Stomach (tissue), 19 donors: ENCODE measurements at places on chromosomes 3 and 15. TPM values are rescaled to one million over a fixed set of nuclear protein-coding genes. Genes with fewer than 3 reads are reported as not detected.

DNA sequence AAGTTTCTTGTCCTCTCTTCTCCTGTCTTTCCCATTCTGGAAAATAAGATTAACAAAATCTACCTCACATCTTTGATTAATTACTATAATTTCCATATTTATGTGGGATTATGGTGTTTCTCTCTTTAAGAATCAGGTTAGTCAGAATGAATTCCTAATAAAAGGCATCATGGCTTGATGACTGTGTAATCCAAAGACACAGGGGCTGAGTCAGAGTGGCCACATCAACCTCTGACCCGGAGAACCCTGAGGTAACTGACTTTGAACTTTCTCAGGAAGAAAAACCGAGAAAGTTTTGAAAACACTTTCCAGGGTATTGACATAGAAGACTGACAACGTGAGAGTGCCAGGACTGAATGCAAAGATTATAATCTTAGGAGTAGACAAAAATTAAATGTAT, 170.3 kb upstream of the MCTP2 start:
- H3K27ac ChIP-seq, result no peak overlapping the region
- no peak overlapping the region for H3K4me3 ChIP-seq
- H3K27me3 ChIP-seq, result no peaks in the 10 kb centered on the region
- H3K36me3 ChIP-seq, result no peaks in the 10 kb centered on the region

DNA sequence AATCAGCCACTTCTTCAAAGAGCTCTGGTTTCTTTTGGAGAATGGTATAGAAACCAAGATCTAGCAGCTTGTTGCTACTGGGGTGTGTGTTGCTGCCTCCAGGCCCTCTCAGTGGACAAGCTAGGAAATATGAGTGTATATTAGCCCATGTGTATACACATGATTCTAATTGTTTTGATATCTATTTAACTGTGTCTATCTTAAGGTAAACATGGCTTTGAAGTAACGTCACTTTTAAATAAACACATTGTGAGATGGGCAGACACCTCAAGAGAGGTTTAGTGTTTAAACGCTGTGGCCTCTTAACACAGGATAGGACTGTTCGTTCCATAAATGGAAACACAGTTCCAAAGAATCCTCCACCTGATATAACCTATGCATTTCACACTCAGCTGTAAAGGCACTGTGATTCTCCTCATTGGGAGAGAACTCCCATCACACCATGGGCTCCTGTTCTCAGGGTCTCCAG, 87.0 kb downstream of the GMPS start:
- no peak for DNase-seq
- no peaks in the 10 kb centered on the region for H3K27me3 ChIP-seq
- no peaks in the 10 kb centered on the region for H3K4me1 ChIP-seq
- H3K36me3 ChIP-seq, result no peaks in the 10 kb centered on the region

ACAN gene
- 0.72 TPM for total RNA-seq

DNA sequence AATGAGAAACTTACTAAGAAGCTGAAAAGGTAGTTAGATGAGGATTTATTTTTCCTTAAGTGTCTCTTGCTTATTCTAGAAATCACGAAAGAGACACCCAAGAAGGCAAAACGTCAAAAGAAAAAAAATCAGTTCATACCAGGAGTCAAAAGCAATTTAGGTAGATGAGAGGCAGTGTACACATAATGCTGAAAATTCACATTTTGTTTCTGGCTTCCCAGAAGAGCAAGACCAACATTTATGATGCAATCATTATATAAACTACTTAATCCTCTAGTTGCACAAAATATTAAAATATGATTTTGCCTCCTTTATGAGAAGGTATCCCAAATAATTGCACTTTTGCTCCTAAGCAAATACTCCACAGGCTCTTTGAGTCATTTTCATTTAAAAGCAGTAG, 228.0 kb downstream of the FMN1 start:
- H3K27me3 ChIP-seq, result no peaks in the 10 kb centered on the region
- H3K4me1 ChIP-seq, result peaks cover 3% of the 10 kb centered on the region
- no peak overlapping the region for H3K4me3 ChIP-seq
- H3K27ac ChIP-seq, result no peak overlapping the region
- H3K36me3 ChIP-seq, result peaks cover 24% of the 10 kb centered on the region

DNA sequence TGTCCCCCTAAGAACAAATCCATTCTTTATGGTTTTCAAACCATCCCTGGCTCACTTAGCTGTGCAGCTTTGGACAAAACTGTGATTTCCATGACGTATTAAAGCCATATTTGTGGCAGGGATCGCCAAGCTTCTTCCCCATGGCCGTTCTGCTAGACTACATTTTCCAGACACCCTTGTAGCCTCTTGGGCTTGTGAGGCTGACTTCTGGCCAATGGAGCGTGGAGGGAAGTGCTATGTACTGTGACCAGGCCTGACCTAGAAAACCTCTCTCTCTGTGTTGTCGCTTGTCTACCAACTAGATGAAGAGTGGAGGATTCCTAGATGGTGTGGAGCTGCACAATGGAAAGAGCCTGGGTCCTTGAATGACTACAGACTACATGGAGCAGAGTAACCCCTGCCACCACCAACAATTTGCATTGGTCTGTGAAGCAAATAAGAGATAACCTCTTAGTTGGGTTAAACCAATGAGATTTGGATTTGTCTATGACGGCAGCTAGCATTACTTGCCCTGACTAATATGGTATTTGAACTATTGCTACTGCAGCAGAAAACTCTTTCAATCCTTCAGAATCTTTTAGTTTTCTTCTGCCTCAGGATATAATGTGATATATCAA, 22.1 kb upstream of the MGLL start:
- no peak overlapping the region for H3K4me3 ChIP-seq
- H3K27me3 ChIP-seq, result no peaks in the 10 kb centered on the region
- H3K27ac ChIP-seq, result no peak overlapping the region
- no peaks in the 10 kb centered on the region for H3K36me3 ChIP-seq

DNA sequence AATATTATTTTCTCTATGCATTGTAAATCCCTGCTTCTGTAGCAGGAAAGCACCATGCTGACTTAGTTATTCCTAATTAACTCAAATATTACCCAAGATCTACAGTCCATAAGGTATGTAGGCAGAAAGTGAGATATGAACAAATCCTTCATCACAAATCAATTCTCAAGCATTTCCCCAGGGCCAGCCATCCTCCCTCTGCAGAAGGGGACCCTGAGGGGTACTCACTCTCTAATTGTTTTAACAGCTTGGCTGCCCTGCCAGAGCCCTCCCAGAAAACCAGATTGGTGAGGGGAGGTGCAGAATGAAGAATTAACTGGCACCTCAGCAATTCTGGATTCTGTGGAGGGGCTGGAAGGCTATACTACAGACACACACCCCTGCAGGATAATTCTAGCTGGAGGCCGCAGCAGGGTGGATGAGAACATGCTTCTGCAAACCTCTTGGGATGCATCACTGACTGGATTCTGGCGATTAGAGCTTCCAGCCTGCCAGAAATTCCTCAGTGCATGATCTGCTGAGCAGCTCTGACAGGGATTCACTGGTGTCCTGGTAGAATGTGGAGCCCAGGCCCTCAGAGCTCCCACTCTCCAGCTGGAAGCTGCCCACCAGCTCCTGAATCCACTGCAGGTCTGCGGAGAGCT, 88.6 kb upstream of the HERC1 start:
- H3K4me1 ChIP-seq, result peaks cover 16% of the 10 kb centered on the region
- no peaks in the 10 kb centered on the region for H3K36me3 ChIP-seq
- no peak overlapping the region for H3K4me3 ChIP-seq

DNA sequence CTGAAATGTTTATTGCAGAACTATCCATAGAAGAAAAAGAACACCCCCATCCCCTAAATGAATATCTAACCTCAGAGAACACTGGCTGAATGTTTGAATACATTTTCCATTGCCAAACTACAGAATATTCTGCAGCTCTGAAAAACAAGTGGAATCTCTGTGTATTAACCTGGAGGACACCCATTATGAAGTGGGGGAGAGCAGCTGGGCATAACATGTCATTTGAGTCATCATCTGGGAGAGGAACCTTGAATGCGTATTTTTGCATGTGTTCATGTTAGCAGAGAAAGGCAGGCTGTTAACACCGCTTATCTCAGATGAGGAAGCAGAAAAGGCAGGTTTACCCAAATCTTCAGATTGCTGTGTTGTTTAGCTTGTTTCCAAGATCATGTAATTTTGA, 31.5 kb downstream of the ESYT3 start:
- H3K27me3 ChIP-seq, result no peaks in the 10 kb centered on the region
- H3K4me3 ChIP-seq, result no peak overlapping the region
- H3K36me3 ChIP-seq, result no peaks in the 10 kb centered on the region
- no peak overlapping the region for H3K27ac ChIP-seq

SV2B gene
- total RNA-seq, result 0.45 TPM

DNA sequence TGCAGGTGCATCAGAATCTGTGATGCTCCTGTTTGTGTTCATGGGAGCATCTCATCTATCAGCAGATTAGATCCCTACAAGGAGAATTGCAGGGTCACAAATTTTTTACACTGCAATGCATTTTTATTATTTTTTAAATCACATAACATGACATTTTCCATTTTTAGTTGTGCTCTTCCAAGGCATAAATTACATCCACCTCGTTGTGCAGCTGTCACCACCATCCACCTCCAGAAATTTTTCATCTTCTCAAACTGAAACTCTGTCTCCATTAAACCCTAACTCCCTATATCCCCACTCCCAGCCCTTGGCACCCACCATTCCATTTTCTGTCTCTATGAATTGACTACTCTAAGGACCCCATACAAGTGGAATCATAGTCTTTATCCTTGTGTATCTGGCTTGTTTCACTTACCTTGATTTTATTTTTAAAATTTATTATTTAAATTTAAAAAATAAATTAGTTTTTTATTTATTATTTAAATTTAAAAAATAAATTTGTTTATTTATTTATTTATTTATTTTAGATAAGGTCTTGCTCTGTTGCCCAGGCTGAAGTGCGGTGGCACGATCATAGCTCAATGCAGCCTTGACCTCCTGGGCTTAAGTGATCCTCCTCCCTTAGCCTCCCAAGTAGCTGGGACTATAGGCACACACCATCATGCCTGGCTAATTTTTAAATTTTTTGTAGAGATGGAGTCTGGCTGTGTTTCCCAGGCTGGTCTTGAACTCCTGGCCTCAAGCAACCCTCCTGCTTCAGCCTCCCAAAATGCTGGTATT, 47.7 kb downstream of the FBLN2 start:
- H3K27me3 ChIP-seq, result peaks cover 12% of the 10 kb centered on the region
- H3K4me3 ChIP-seq, result no peak overlapping the region
- H3K36me3 ChIP-seq, result no peaks in the 10 kb centered on the region
- no peaks in the 10 kb centered on the region for H3K4me1 ChIP-seq
- no peak overlapping the region for H3K27ac ChIP-seq

DNA sequence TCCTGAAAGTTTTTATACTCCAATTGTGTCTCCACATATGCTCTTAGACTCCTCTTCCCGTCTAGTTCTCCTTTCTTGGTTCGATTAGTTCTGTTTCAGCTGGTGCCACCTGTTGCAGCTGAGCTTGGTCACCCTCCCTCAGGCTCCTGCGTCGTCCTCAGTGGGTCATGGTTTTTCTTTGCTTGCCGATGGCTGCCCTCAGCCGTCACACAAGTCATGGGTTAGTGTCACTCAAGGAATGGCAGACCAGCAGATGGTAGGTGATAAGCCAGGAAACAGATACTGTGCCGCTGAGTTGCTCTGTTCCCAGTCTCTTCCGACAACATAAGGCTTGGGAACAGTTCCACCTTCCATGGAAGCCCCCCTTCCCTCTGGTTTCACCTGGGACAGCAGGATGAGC, 109.9 kb downstream of the IGF1R start:
- DNase-seq, result no peak
- H3K27ac ChIP-seq, result no peak overlapping the region
- H3K27me3 ChIP-seq, result no peaks in the 10 kb centered on the region
- H3K4me3 ChIP-seq, result no peak overlapping the region
- H3K4me1 ChIP-seq, result peaks cover 67% of the 10 kb centered on the region
- no peaks in the 10 kb centered on the region for H3K36me3 ChIP-seq

GRCh38 chr3:102020735-102021134, 171.4 kb downstream of the NFKBIZ start:
- no peaks in the 10 kb centered on the region for H3K4me1 ChIP-seq
- DNase-seq, result no peak
- H3K27ac ChIP-seq, result no peak overlapping the region
- no peaks in the 10 kb centered on the region for H3K27me3 ChIP-seq

P2RY12 gene
- 4.8 TPM for total RNA-seq

C2CD4A gene
- total RNA-seq, result not detected

TRH gene
- total RNA-seq, result not detected

GRCh38 chr3:30186741-30187219, 419.6 kb upstream of the TGFBR2 start:
- H3K4me3 ChIP-seq, result no peak overlapping the region
- H3K4me1 ChIP-seq, result no peaks in the 10 kb centered on the region
- H3K36me3 ChIP-seq, result no peaks in the 10 kb centered on the region
- DNase-seq, result no peak
- no peaks in the 10 kb centered on the region for H3K27me3 ChIP-seq

GRCh38 chr3:183324083-183324482, 71.0 kb downstream of the B3GNT5 start:
- H3K27ac ChIP-seq, result no peak overlapping the region
- no peaks in the 10 kb centered on the region for H3K36me3 ChIP-seq
- no peaks in the 10 kb centered on the region for H3K27me3 ChIP-seq
- no peak for DNase-seq
- peaks cover 6% of the 10 kb centered on the region for H3K4me1 ChIP-seq

GRCh38 chr3:142053835-142054234, 95.5 kb downstream of the TFDP2 start:
- DNase-seq, result no peak
- H3K36me3 ChIP-seq, result no peaks in the 10 kb centered on the region
- H3K4me3 ChIP-seq, result no peak overlapping the region
- H3K4me1 ChIP-seq, result no peaks in the 10 kb centered on the region
- H3K27ac ChIP-seq, result no peak overlapping the region

- H3K4me1 ChIP-seq, result peaks cover 65% of the 10 kb centered on the region
- H3K4me3 ChIP-seq, result no peak overlapping the region
- no peaks in the 10 kb centered on the region for H3K27me3 ChIP-seq
These were observed 92.8 kb downstream of the TBL1XR1 start for GRCh38 chr3:177104299-177104992.

PTH1R gene
- 3.5 TPM for total RNA-seq

GRCh38 chr3:49058011-49058410, 28.8 kb upstream of the IMPDH2 start:
- H3K27me3 ChIP-seq, result no peaks in the 10 kb centered on the region
